ENCODE measurements at places on chromosomes 6 and 20.

DNA sequence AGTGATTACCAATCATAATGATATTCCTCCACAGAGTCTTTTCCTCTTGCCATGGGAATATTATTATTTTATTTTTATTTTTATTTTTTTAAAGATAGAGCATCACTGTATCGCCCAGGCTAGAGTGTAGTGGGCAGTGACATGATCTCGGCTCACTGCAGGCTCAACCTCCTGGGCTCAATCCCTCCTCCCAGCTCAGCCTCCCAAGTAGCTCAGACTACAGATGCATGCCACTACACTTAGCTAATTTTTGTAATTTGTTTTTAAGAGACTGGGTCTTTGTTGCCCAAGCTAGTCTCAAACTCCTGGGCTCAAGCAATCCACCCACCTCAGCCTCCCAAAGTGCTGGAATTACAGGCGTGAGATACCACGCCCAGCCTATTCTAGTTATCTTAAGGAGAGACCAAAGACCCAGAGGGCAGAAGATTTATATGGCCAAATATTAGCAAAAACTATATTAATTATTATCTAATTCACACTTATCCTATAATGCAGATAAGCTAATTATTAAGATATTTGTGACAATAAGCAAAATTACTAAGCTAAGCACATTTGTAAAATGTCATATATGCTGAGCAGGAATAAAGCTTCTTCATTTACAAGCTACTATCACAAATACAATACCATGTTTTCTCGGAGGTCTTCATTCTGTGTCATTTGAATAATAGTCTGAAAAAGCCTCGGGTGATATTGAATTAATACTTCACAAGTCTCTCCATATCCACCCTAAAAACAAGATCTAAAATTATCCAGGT lies 63.5 kb downstream of the HACE1 start:
- no peak for DNase-seq

GRCh38 chr6:107244082-107244741 lies 128.9 kb upstream of the BEND3 start:
- DNase-seq = peak; percentile 54

- no peak for DNase-seq
Measured at GRCh38 chr20:15289337-15289736, 951.9 kb upstream of the FLRT3 start.

GRCh38 chr6:156182356-156182755 lies 594.8 kb upstream of the ARID1B start:
- peak; percentile 15 for DNase-seq

DNA sequence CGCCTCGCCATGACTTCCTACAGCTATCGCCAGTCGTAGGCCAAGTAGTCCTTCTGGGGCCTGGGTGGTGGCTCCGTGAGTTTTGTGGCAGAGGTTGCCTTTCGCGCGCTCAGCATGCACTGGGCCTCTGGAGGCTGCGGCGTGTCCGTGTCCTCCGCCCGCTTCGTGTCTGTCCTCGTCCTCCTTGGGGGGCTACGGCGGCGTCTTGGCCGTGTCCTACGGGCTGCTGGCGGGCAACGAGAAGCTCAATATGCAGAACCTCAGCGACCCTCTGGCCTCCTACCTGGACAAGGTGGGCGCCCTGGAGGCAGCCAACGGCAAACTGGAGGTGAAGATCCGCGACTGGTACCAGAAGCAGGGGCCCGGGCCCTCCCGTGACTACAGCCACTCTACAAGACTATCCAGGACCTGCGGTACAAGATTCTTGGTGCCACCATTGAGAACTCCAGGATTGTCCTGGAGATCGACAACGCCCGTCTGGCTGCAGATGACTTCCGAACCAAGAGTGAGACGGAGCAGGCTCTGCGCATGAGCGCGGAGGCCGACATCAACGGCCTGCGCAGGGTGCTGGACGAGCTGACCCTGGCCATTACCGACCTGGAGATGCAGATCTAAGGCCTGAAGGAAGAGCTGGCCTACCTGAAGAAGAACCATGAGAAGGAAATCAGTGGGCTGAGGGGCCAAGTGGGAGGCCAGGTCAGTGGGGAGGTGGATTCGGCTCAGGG lies 296.3 kb downstream of the OGFRL1 start:
- DNase-seq = no peak

- no peak for DNase-seq
Measured at GRCh38 chr6:13725570-13725969, 13.9 kb upstream of the RANBP9 start.

All from Karpas-422 (cell line).